ENCODE measurements at places on chromosomes 6 and 20. TPM values are rescaled to one million over a fixed set of nuclear protein-coding genes. Genes with fewer than 3 reads are reported as not detected.

Gene RAD21L1
- total RNA-seq = not detected

Gene LINC00237
- not detected for total RNA-seq

Gene SPEF1
- total RNA-seq = not detected

Gene GABRR1
- 0.39 TPM for total RNA-seq

Gene SMIM28
- not detected for total RNA-seq

Gene HLA-DQA1
- total RNA-seq = 8.6 TPM

Gene FAM209B
- total RNA-seq = not detected

Gene BPIFA1
- total RNA-seq = not detected

DNA sequence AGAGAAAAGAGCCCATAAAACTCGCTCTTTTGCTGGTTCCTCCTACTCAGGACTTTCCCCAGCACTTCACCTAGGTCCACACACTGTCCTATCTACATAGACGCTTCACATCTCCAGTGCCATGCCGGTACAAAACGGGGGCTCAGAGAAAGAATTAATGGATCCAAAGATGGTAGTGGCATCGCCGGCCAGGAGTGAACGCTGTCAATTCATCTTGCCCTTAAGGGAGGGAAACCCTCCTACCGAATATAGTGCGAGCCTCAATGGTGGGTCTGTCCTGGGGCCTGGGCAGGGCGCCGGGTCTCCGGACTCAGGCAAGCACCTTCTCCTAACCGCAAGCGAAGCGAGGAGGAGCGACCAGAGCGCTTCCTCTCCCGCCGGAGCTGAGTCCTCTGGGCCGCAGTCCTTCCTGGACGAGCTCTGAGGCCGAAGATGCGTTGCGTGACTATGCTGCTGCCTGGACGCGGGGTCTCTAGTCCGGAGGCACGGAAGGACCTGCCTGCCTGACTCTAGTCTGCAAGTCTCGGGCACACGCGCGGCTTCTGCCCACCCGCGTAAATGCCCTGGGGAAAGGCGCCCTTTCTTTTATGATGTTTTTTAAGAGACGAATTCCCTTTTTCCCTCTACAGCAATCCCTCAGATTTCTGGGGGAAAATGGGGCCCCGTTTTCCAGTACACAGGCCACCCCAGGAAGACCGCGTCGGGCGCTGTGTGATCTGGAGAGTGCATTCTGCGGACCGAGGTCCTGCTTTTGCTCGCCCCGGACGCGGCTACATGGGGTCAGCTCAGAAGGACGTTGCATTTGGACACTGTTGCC lies 100.1 kb upstream of the PRDM1 start:
- DNase-seq = no peak

GRCh38 chr6:28785962-28786679 lies 137.7 kb downstream of the TRIM27 start:
- DNase-seq = no peak

GRCh38 chr20:3405696-3406358 lies 1.6 kb downstream of the DNAAF9 start:
- no peak for DNase-seq

DNA sequence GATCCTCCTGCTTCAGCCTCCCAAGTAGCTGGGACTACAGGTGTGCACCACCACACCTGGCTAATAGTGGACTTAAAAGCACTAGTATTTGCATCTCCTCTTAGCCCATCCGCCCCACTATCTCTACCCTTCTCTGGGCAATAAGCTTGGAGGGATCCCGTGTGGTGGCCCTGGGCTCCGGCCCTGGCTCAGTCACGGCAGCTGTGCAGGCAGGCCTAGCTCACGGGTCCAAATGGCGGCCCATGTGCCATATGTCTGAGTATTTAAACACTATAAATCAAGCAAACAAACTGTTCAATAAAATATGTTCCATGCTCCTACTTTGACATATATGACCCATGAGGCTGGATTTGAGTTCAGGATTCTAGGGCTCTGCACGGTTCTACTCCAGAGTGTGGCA lies 118.4 kb downstream of the BANF2 start:
- no peak for DNase-seq

- DNase-seq = no peak
Observed at GRCh38 chr6:71079677-71080076, 122.8 kb upstream of the B3GAT2 start.

DNA sequence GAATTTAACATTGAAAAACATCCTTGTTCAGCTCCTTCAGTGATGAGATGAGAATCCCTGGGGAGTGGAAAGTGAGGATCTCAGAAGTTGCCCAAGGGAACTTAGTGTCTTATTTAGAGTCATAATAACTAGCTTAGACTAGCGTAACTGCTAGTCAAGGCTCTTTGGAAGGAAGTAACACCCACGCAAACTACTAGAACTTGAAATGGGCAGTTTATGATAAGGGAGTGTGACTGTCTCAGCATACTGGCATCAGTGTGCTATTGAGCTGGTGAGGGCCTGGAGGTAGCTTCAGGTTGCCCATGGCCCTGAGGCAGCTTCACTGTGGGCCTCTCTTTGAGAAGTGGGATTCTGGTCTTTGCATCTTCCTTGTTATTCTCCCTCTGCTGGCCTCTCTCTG lies 40.1 kb downstream of the SLX4IP start:
- DNase-seq = no peak

GRCh38 chr6:30912746-30913520 lies 1.1 kb upstream of the VARS2 start:
- no peak for DNase-seq

- DNase-seq = no peak
Observed at GRCh38 chr6:44268095-44268628, 2.1 kb upstream of the TMEM151B start.

DNA sequence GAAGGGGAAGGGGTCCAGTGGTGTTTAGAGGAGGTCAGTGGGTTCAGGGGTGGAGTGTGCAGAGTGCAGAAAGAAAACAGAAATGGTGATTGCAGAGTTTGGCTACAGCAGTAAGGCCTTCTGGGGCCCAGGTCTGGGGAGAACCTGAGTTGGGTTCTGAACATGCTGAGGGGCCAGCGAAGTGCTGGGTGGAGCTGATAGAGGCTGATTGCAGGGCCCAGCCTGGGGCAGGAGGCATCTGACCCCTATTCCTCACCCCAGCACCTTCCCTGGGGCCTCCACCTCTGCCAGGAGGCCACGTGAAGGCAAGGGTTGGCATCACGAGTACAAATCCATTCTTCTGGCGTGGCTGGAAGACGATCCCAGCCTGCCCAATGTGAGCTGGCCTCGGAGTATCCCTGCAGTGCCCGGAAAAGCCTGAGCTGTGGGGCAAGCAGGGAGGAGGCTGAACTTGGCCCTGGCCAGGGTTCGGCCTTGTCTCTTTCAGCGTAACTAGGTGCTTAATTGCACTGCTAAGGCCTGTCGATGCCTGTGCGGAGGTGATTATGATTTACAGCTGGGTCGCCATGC lies 35.3 kb downstream of the VSTM2L start:
- DNase-seq = no peak

DNA sequence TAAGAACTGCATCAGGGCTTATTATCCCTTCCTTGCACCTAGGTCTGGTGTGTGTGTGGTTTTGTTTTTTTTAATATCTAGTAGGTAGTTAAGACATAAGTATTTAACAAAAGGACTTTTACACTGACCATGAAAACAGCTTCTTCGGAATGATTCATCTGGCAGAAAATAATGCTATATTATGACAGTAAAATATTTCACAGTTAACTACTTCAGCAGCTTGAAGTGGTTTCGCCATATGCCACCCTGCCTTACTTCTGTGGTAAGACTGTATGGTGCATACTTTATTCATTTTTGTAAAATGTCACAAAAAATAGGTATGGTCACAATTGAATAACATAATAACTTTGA lies 858 bp upstream of the PTPRK start:
- DNase-seq = no peak

DNA sequence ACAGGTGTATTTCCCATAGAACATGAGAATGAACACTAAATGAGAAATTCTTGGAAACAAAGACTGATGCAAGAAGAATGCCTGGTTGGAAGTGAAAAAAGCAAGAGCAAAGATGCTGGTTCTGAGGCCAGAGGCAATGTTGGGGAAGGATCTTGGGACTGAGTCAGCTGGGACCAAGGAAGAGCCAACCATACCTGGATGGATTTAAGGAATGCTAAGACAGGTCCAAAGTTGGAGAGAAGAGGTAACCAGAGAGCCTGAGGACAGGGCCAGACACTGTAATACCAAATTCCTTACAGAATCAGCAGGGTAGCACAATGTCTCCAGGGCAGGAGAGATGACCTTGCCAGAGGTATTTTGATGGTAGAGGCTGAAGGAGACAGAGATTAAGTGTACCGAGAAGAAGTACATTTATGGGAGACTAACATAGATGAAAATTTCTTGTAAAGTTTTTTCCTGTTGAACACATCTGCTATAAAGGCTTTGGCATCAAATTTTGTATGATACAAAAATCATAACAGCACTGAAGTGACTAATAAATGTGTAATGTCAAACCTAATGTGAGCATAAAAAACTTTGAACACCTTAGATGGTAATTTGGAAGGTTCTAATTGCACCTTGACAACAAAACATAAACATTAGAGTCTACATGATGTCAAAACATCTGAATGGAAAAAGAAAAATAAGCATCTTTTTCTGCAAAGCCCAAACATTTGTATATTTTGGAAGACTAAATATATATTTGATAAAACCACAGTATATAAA lies 221.7 kb upstream of the MARCKS start:
- DNase-seq = no peak

Measured in lower leg skin (tissue), 4 donors.